ENCODE measurements at places on chromosomes 1 and 21.

GRCh38 chr1:198640174-198640573 lies 1.3 kb downstream of the PTPRC start:
- DNase-seq, result no peak

DNA sequence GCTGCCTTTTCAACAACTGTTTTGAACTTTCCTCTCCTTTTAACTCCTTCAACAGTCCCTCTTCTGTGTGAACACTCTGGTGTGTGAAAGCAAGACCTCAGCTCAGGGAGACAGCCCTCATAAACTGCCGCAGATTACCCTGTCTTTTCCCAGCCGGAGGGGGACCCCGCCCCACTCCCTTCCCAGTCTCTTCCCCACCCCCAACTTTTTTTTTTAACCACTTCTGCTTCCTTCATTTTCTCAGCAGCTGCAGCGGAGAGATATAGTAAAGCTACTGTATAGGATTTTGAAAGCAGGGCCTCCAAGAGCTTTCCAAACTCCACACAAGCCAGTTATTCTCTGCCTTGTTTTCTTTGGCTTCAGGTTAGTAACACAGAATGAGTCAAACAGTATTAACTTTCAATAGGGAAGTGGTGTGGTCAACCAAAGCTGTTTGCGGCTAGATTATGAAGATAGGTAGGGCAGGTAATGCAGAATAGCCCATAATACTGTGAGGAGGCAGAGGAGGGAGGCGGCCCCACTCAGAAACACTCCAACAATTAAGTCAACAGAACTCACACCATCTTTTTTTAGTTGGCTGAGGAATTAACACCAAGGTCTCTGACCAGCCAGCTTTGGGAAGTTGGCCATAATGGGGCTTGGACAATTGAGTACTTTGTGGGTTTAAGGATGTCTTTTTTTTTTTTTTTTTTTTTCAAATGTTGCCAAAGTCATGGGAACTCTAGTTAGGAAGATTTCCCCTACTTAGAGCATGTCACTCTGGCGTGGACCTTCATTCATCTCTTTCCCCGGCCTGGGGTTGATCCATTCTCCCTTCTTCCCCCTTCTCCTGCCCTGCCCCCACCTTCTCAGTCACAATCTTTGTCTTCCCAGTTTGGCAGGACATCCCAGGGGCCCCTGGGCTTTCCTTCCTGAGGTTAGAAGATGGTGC lies 177.0 kb downstream of the CLIC6 start:
- DNase-seq, result no peak

- no peak for DNase-seq
Measured at GRCh38 chr1:38113159-38113666, 66.6 kb upstream of the POU3F1 start.

DNA sequence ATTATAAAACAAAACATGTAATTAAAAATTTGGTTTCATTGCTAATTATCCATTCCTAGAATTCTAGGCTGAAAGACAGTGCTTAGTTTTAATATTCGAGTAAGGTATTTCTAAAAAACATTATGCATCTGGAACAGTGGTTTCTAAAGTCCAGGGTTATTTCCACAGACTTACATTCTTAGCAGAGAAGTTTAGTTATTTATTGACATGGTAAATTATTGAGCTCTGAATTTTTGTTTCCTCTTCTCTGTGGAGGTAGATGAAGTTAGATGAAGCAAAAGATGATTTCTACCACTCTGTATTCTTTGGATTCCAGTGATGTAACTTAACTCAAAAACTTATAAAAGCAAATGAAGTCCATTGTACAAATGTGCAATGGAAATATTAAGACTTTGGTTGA lies 709.4 kb downstream of the MRPL39 start:
- no peak for DNase-seq

GRCh38 chr21:45862543-45863207 lies 118.9 kb upstream of the COL6A1 start:
- no peak for DNase-seq

- no peak for DNase-seq
Measured at GRCh38 chr1:183739741-183740271, 65.1 kb upstream of the RGL1 start.

- DNase-seq, result peak; percentile 51
Measured at GRCh38 chr1:27117733-27118439, 37.0 kb downstream of the SLC9A1 start.

DNA sequence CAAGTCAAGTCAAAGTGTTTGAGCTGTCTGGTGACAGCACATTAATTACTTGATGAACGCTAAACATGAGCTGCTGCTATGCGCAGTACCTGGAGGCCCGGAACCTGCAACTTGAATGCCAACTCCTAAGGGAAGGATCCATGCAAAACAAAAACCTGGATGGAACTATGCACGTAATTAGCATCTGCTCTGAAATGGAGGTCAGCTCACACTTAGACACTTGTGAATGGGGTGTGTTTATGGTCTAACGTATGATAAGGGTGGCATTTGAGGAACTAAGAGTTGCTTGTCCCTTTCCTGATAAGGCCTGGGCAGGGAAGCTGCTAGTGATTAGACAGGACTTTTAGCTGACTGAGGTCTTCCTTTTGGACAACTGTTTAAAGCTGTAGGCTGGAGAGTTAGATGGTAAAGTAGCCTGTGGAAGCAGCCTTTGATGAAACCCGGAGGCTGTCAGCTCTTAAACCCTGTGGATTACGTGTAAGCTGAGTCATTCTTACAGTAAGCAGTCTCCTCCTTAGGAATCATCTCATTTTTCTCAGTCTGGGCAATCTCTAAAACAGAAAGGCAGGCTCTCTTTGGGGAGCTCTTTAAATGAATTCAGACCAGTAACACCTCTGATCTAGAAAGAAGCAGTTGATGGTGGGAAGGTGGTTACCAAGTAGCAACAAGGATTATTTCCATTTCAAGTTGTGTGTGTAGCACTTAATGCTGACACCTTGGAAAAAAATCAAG lies 6.8 kb downstream of the TENT5C start:
- DNase-seq, result peak; percentile 30

Data from WERI-Rb-1 (cell line).